ENCODE measurements at places on chromosomes 11 and 22. TPM values are rescaled to one million over a fixed set of nuclear protein-coding genes. Genes with fewer than 3 reads are reported as not detected.
A peak's percentile ranks its signal among the peaks of the same experiment; 100 is the strongest.

The KCTD14 gene
- 0.51 TPM for total RNA-seq

- no peak for DNase-seq
Measured at GRCh38 chr11:30125456-30125855, 105.4 kb upstream of the FSHB start.

DNA sequence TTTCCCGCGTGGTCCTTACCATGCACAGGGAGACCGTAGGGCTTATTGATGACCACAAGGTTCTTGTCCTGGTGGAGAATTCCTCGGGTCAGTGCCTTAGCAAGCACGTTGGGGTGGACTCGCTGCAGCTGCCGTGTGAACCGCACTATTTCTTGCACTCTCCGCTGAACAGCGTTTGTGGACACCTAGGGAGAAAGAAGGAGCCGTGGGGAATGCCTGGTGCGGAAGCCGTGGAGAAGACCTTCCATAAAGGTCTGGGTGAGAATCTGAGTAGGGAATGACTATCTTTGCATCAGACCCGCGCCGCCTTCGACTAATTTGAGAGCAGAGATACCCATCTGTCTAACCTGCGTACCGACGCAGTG, 597 bp downstream of the RPUSD4 start:
- peak; percentile 29 for DNase-seq

GRCh38 chr11:70210051-70210501, 7.0 kb downstream of the FADD start:
- DNase-seq, result no peak

DNA sequence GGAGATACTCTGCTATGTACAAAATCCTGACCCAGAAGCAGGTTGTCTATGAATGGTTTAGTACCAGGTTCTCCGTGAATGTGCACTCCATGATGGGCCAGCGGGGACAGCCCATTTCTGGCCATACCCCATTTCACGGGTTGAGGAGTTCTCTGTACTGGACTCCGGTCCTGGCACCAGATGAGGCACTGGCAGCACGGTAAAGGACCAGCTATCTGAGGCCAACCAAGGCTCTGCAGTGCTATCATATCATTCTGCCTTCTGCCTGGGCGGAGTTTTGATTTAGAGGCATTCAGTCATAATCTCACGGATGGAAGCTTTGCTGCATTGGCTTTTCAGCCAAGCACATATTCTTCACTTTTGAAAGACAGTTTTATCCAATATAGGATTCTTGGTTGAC, 18.5 kb upstream of the KMT5B start:
- DNase-seq, result no peak

The CREB3L1 gene
- 0.68 TPM for total RNA-seq

The ART1 gene
- total RNA-seq, result not detected

- DNase-seq, result no peak
Measured at GRCh38 chr11:19711911-19712280, 741 bp upstream of the NAV2 start.
